ENCODE measurements at places on chromosomes 7 and 10.
A peak's percentile ranks its signal among the peaks of the same experiment; 100 is the strongest.

GRCh38 chr7:64037095-64037494 is 8.1 kb upstream of the ZNF727 start:
- H3K36me3 ChIP-seq: peaks cover 12% of the 10 kb centered on the region
- H3K4me1 ChIP-seq: no peaks in the 10 kb centered on the region
- no peak overlapping the region for H3K4me3 ChIP-seq
- DNase-seq: no peak

- H3K27ac ChIP-seq: no peak overlapping the region
- H3K27me3 ChIP-seq: peaks cover 5% of the 10 kb centered on the region
Observed at GRCh38 chr10:97123765-97124164, 62.0 kb downstream of the SLIT1 start.

DNA sequence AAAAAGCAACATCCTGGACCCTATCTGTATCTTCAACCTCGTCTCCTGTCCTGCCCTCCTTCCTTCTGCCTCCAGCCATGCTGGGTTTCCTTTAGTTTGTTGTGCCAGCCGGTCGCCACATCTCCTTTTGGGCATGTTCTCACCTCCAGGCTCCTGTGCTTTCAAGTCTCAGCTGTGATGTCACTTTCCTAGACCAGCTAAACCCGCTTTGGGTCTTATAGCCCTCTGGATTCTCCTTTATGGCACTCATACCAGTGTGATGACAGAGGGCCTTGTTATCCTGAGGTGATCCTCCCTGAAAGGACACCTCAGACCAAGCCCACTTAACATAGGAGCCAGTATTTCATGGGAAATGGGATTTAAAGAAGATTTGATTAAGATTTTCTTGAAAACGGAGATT is 108.6 kb downstream of the EMX2 start:
- no peak for DNase-seq
- H3K4me1 ChIP-seq: peaks cover 16% of the 10 kb centered on the region
- no peak overlapping the region for H3K4me3 ChIP-seq
- peaks cover 25% of the 10 kb centered on the region for H3K27me3 ChIP-seq
- no peak overlapping the region for H3K27ac ChIP-seq
- H3K36me3 ChIP-seq: no peaks in the 10 kb centered on the region

GRCh38 chr10:104322416-104322782 is 15.9 kb downstream of the ITPRIP start:
- H3K4me3 ChIP-seq: peak overlapping the region; percentile 19
- no peaks in the 10 kb centered on the region for H3K27me3 ChIP-seq
- peaks cover 54% of the 10 kb centered on the region for H3K36me3 ChIP-seq
- H3K27ac ChIP-seq: peak overlapping the region; percentile 97

GRCh38 chr10:44889834-44890233 is 21.3 kb upstream of the TMEM72 start:
- no peaks in the 10 kb centered on the region for H3K27me3 ChIP-seq
- no peaks in the 10 kb centered on the region for H3K4me1 ChIP-seq
- no peak overlapping the region for H3K4me3 ChIP-seq

DNA sequence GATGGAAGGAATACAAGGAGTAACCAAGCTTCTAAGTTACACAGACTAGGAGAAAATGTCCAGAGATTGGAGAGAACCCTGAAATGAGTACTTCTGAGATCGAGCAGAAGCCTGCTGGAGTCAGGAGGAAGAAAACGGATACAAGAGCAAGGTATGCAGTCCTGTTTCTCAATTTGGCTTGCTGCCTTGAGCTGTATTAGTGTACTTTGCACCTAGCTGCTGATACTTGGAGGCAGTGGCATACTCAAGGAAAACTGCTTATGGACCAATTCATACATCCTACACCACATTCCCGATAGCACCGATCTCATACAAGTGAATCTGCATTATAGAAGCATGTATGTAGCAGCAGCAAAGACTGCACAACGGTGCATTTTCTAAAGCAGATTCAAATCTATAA is 14.4 kb downstream of the PIP4K2A start:
- peak overlapping the region; percentile 65 for H3K27ac ChIP-seq
- peaks cover 92% of the 10 kb centered on the region for H3K4me1 ChIP-seq
- H3K27me3 ChIP-seq: no peaks in the 10 kb centered on the region

GRCh38 chr7:130207033-130207432 is 627 bp upstream of the SSMEM1 start:
- DNase-seq: no peak
- H3K4me3 ChIP-seq: no peak overlapping the region
- no peak overlapping the region for H3K27ac ChIP-seq
- peaks cover 5% of the 10 kb centered on the region for H3K27me3 ChIP-seq

GRCh38 chr7:36171503-36171902 is 18.4 kb downstream of the EEPD1 start:
- no peak for DNase-seq
- H3K4me3 ChIP-seq: no peak overlapping the region

DNA sequence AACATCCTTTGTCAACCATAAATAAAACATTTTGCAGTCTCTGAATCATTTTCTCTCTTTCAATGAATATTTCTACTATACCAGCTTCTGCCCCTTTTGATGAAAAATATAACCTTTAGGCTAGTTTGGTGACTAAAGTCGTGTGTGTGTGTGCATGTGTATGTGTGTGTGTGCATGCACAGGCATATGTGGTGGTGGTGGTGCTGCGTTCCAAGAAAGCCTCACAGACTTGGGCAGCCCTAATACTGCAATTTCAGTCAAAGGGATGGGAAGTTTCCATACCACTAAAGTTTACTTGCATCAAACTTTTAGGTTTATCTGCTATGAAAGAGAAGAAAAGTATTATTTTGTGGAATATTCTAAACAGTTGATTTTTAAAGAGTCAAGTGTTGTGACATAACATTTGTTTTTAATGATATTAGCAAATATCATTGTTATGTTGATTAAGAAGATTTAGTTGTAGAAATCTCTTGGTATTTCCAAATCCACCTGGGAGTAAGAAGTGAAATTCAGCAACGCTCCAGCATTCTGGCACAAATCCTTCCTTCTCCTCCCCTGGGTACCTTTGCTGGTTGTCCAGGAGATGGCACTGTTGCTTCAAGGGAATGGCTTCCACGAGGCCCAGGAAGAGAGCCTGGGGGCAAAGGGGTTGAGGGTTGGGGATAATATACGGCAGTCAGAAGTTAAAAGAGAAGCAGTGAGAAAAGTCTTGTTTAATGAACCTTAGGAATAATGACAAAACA is 41.5 kb downstream of the ASB4 start:
- H3K27me3 ChIP-seq: peaks cover 12% of the 10 kb centered on the region
- DNase-seq: no peak
- H3K36me3 ChIP-seq: no peaks in the 10 kb centered on the region
- H3K4me3 ChIP-seq: no peak overlapping the region

- no peak for DNase-seq
- H3K4me3 ChIP-seq: no peak overlapping the region
- no peaks in the 10 kb centered on the region for H3K4me1 ChIP-seq
- H3K27ac ChIP-seq: no peak overlapping the region
- H3K36me3 ChIP-seq: no peaks in the 10 kb centered on the region
Observed at GRCh38 chr10:33286157-33286934, 48.1 kb downstream of the NRP1 start.

GRCh38 chr7:121436688-121437087 is 40.6 kb upstream of the FAM3C start:
- peaks cover 33% of the 10 kb centered on the region for H3K4me1 ChIP-seq
- H3K27me3 ChIP-seq: no peaks in the 10 kb centered on the region
- H3K27ac ChIP-seq: no peak overlapping the region
- no peak overlapping the region for H3K4me3 ChIP-seq
- DNase-seq: no peak

GRCh38 chr7:36260481-36260880 is 107.4 kb downstream of the EEPD1 start:
- no peak overlapping the region for H3K27ac ChIP-seq
- DNase-seq: no peak
- H3K36me3 ChIP-seq: no peaks in the 10 kb centered on the region
- H3K4me1 ChIP-seq: peaks cover 22% of the 10 kb centered on the region
- no peak overlapping the region for H3K4me3 ChIP-seq

DNA sequence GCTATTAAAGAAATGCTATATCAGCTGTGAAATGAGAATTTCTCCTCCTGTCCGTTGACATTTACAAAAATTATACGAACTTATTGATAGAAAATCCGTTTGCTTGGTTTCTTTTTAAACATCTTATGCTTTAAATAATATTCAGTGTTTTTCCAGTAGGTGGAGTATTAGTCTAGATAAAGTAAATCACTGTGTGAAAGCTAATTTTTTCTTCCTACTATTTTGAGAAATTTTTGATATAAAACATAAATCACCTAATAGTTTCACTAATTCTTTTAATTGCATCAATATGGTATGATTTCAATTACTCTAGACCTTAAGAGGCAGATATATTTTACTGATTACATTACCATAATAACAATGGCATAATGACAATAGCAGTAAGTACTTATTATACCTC is 335.2 kb upstream of the C7orf33 start:
- no peak overlapping the region for H3K4me3 ChIP-seq
- H3K36me3 ChIP-seq: no peaks in the 10 kb centered on the region
- no peaks in the 10 kb centered on the region for H3K4me1 ChIP-seq
- H3K27ac ChIP-seq: no peak overlapping the region

DNA sequence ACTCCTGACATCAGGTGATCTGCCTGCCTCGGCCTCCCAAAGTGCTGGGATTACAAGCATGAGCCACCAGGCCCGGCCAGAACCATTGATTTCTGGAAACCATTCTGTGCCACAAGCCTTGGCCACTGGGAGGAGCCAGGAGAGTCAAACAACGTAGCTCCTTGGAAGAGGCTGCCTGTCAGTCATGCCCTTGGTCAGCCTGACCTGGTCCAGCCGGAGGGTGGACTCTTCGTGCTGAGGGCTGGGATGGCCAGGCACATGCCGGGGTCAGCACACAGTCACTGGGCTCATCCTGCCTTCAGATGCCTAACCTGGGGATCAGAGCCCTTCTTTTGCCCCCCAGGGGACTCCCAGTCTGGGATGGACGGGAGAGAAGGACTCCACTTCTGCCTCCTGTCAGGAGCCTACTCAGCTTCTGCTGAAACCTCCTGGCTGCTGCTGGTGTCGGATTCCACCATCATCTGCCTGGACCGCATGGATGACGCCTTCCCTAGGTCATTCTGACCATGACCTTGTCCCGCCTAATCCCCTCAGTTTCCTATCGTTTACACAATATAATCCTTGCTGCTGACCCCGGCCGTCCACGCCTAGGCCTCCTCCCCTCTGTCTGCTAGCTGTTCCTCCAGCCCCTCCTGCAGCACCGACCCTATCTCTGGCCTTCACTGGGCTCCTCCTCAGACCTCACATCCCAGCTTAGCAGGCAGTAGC is 30.4 kb downstream of the TMEM270 start:
- H3K4me1 ChIP-seq: peaks cover 10% of the 10 kb centered on the region
- H3K27me3 ChIP-seq: peaks cover 25% of the 10 kb centered on the region
- no peak for DNase-seq
- no peaks in the 10 kb centered on the region for H3K36me3 ChIP-seq

GRCh38 chr7:33854801-33855350 is 50.5 kb upstream of the BMPER start:
- DNase-seq: no peak
- no peak overlapping the region for H3K27ac ChIP-seq
- H3K27me3 ChIP-seq: peaks cover 27% of the 10 kb centered on the region
- H3K4me1 ChIP-seq: no peaks in the 10 kb centered on the region
- H3K36me3 ChIP-seq: no peaks in the 10 kb centered on the region

DNA sequence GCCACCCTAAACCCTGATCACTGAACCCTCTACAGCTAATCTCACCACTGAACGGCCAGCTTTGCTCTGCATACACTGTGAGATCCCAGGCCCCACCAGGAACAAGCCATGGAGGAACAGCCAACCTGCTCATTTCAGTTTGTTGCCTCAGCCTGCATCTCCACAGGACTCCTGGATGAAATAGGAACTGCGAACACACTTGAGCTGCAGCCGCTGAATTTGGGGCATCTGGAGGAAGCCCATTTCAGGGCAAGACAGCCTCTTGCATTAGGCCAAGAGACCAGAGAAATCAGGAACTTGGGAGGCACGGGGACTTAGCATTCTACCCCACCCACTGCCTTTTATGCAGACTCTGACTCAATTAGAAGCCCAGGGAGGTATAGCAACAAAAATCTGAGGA is 14.5 kb upstream of the EGR2 start:
- peaks cover 4% of the 10 kb centered on the region for H3K27me3 ChIP-seq
- H3K4me3 ChIP-seq: no peak overlapping the region
- DNase-seq: no peak
